Hair follicular keratinocyte (primary cell): ENCODE measurements at places on chromosomes 16 and 17. TPM values are rescaled to one million over a fixed set of nuclear protein-coding genes. Genes with fewer than 3 reads are reported as not detected.

Gene BRICD5
- total RNA-seq = 0.55 and 2.0 TPM in 2 replicates

Gene SLC12A3
- 0.08 TPM in 1 of 2 replicates, not detected in the other for total RNA-seq

Gene GALR2
- 0.42 TPM in 1 of 2 replicates, not detected in the other for total RNA-seq

Gene CDH8
- total RNA-seq = not detected in 2 replicates

Gene KRTAP9-2
- not detected in 2 replicates for total RNA-seq

Gene ARL16
- 23.4 and 29.4 TPM in 2 replicates for total RNA-seq

Gene OR3A3
- not detected in 2 replicates for total RNA-seq

Gene JUP
- 457 and 666 TPM in 2 replicates for total RNA-seq

Gene CCDC154
- 0.16 TPM in 1 of 2 replicates, not detected in the other for total RNA-seq

Gene TMEM220
- total RNA-seq = 0.86 and 2.3 TPM in 2 replicates

Gene AKTIP
- total RNA-seq = 13.9 and 15.0 TPM in 2 replicates

Gene RPRML
- total RNA-seq = not detected in 2 replicates

Gene PYY
- total RNA-seq = 0.11 TPM in 1 of 2 replicates, not detected in the other

Gene THRA
- 10.5 and 11.3 TPM in 2 replicates for total RNA-seq

Gene NPIPB6
- 0.04 and 0.47 TPM in 2 replicates for total RNA-seq

Gene MRPL38
- 29.7 and 35.8 TPM in 2 replicates for total RNA-seq
